ENCODE measurements at places on chromosomes 5 and 9.

DNA sequence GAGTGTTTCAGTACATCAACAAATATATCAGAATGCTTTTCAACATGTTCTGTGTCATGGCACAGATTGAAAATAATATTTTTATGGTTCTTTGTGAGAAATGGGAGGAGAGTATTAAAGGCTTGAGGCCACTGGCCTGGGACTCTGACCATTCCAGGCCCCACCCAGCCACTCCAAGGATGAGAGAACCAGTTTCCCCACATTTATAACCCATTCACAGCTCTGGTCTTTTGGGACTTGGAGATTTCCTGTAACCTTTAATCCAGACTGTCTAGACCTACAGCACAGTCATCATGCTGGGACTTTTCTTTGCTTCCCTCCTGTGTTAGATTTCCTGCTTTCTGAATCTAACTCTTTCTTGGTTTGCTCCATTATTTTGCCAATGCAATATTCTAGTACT is 389.6 kb downstream of the KIAA0825 start:
- DNase-seq, result no peak

DNA sequence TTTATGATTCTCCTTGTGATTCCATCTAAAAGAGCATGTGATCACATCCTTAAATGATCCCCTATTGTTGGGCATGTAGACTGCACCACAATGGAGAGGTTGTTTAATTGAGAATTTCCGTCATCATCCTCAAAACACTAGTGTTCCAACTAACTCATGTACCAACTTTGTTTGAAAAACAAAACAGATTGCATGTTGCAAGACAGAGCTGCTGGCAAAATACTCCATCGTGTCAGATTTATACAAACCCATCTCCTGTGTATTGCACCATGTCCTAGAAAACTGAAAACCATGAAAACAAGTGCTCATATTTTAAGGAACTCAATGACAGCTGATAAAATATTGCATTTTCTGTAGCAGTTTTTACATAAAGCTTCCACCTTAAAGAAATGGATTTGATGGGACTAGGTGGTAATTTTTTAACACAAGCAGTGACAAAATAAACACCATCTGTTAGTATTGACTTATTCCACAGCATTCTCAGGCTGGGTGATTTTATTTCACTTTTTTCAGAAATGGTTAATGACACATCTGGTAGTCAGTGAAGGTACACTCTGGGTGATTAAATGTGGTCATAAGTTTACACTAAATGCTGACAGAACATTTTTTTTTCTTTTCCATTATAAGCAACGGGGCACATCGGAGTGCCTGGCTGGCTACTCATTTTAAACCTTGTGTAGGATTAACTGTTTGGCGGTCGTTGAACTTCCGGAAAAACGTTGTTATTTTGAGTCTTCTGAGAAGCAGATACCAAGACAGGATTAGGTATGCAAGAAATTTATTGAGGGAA is 602.9 kb upstream of the WWC1 start:
- no peak for DNase-seq

GRCh38 chr9:98410185-98410697 is 154.8 kb upstream of the TBC1D2 start:
- no peak for DNase-seq

DNA sequence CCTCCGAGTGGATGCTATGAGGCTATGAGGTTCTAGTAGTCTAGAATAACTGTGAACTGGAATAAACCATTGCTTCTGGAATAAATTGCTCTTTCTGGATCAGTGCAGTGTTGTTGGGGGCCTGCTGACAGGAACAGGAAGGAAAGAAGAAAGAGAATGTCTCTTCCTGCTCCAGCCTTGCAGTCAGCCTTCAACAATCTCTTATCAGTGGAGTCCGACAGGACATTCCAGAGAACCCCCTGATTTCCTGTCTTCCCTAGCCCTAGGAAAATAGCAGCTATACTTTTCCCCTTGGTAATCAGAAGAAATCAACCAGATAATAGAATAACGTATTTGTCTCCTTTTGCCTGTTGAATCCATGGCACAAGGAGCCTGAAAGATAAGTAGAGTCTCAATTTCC is 55.4 kb downstream of the WDR36 start:
- DNase-seq, result no peak

DNA sequence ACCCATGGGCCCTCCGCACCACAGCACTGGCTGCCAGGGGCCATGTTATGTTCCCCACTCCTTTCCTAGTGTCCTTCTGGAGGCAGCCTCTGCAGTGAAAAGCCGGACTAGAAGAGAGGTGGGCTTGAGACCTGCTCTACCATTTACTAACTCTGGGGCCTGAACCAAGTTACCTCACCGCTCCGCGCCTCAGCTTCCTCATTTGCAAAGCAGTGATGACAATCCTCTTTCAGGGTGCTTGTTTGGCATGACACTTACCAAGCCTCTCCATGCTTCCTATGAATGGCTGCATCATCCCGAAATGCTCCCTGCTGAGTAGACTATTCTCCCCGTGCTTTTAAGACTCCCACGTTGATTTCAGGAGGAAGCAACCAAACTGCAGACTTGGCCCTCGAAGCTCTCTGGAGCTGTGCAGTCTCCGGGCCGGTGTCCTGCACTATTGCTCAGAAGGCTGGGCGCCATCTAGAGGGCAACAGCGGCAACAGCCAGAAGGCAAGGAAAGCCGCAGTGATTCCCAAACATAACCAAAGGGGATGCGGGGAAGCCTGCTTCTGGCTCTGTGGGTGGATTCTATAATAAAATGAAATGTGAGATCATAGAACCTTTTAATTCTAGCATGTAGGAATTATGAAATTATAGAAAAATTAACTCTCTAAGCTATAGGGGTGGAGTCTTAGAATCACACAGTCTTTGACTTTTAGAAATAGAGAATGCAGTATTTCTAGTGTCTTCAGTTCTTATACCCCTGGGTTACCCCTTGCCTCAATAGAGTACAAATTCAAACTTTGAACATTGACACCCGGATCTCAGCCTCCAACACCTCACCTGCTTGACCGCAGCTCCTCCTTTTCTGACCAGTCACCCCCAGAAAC is 599.8 kb upstream of the BRINP1 start:
- DNase-seq, result peak; percentile 6

DNA sequence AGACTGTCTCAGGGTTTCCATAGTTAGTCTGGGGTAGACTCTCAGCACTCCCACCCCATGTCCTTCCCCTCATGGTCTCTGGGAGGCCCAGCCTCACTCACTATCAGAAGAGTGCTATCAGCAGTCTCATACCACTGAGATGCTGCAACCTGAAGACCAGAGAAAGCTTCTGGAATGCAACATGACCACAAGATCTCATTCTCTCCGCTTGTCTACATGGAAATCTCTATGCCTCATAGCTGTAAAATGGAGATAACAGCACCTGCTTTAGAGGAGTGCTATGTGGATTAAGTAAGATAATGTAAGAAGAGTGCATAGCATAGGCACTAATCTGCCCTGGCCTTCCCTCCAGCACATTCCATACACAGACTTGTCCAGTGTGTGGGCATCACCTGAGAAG is 47.0 kb upstream of the ZNF169 start:
- no peak for DNase-seq

DNA sequence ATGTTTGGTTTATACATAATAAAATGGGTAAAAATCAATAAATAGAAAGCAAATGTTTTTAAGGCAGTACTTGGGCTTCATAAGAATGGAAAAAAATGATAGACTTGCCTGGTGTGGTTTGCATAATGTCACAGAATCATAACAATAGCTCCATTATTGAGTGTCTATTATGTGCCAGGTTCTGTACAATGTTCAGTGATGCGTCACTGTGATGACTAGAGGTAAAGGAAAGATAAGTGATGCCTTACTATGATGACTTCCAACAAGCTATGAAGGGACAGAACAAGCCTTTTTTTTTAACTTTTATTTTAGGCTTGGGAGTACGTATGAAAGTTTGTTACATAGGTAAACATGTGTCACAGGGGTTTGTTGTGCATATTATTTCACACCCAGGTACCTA is 128.8 kb downstream of the TMC1 start:
- no peak for DNase-seq

GRCh38 chr5:343461-344401 is 22.2 kb downstream of the AHRR start:
- DNase-seq, result peak; percentile 66

Measured in CD4-positive, alpha-beta T cell treated with Interleukin-6 for 4 hours (primary cell).